ENCODE measurements at places on chromosomes 4 and X. TPM values are rescaled to one million over a fixed set of nuclear protein-coding genes. Genes with fewer than 3 reads are reported as not detected.
A peak's percentile ranks its signal among the peaks of the same experiment; 100 is the strongest.

- H3K27ac ChIP-seq: no peak overlapping the region
- no peaks in the 10 kb centered on the region for H3K27me3 ChIP-seq
- H3K4me3 ChIP-seq: no peak overlapping the region
Observed at GRCh38 chr4:82839624-82840023, 41.0 kb upstream of the SCD5 start.

DNA sequence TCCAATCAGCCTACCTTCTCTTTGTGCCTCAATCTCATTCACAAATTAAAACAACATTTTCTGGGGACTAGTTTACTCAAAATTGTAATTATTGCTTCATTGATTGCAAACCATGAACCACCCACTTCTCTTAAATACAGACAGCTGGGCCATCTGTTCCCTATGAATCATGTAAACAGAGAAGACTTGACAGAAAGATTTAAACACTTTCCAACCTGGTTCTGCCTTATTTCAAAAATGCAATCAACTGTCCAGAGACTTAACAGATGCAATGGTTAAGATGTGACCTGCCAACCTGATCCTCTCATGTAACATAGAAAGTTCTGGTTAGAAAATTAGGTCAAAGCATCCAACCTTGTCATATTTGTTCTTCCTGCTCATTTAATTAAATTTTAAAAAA lies 20.8 kb upstream of the SERTM2 start:
- no peak overlapping the region for H3K27ac ChIP-seq
- H3K4me3 ChIP-seq: no peak overlapping the region
- DNase-seq: no peak
- no peaks in the 10 kb centered on the region for H3K4me1 ChIP-seq

DNA sequence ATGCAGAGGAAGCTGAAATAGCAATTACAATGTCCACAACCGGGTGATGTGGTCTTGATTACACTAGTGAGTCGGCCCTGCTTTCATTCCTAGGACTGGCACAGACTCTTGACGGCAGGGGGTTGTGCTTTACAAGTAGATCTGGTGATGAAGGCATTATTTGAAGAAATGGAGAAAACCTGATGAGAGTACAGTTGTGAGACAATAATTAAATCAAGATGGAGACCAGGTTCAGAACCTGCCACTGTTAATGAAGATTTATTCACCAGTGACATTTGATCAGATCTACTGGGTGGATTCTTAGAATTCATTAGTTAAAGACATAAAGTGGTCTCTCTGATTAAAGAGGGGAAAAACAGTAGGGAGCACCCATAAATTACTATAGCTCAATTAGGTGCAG lies 747.2 kb downstream of the STPG2 start:
- no peaks in the 10 kb centered on the region for H3K4me1 ChIP-seq
- H3K36me3 ChIP-seq: no peaks in the 10 kb centered on the region
- no peak for DNase-seq
- no peaks in the 10 kb centered on the region for H3K27me3 ChIP-seq
- no peak overlapping the region for H3K4me3 ChIP-seq
- no peak overlapping the region for H3K27ac ChIP-seq

DNA sequence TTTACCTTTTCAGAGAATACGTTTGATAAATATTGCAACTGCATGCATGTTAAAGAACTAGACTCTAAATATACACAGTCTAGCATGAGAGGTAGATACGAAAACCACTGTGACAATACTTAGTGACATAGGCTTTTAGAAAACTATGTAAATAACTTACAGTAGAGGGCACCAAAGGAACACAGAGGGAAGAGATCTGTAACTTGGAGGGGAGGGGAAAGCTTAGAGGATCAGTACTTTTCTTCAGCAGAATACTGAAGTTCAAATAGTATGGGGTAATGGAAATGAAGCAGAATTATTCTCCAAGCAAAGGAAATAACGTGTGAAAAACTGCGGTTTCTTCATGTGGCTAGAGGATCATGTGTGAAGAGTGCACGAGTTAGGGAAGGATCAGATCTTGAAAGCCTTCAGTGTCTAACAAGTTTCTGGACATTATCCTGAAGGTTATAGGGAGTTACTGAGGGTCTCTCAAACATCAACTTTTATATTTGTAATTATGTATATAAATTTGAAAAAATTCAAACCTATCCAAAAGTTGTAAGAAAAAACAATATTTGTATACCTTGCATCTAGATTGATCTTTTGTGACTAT lies 264.3 kb downstream of the NPFFR2 start:
- no peak for DNase-seq
- H3K4me1 ChIP-seq: no peaks in the 10 kb centered on the region
- H3K4me3 ChIP-seq: no peak overlapping the region
- peaks cover 16% of the 10 kb centered on the region for H3K27me3 ChIP-seq
- no peaks in the 10 kb centered on the region for H3K36me3 ChIP-seq

DNA sequence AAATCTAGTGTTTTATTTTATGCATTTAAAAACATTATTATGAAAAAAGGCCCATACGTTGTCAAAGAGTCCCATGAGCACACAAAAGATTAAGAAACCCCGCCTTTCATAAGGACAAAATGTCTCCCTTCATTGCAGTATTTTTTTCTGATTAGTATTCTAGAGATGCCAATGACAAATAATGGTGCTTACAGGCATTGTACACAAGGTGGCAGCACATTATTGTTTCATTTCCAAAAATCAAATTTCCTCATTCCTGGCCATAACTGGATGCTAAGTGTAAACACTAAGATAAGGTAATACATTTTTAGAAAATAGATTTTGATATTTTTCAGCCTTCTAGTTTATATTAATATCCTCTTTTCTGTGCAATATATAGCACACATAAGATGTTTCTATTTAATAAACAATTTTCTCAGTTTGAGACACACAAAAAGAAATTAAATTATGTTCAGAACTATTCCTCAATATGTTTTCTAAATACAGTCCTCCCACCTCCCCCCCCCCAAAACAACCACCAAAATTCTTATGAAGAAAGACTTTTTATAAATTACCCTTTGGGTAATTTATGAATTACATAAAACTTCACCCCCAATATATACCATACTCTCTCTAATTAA lies 47.7 kb downstream of the TIGD2 start:
- no peak overlapping the region for H3K27ac ChIP-seq
- DNase-seq: no peak
- H3K27me3 ChIP-seq: peaks cover 4% of the 10 kb centered on the region

DNA sequence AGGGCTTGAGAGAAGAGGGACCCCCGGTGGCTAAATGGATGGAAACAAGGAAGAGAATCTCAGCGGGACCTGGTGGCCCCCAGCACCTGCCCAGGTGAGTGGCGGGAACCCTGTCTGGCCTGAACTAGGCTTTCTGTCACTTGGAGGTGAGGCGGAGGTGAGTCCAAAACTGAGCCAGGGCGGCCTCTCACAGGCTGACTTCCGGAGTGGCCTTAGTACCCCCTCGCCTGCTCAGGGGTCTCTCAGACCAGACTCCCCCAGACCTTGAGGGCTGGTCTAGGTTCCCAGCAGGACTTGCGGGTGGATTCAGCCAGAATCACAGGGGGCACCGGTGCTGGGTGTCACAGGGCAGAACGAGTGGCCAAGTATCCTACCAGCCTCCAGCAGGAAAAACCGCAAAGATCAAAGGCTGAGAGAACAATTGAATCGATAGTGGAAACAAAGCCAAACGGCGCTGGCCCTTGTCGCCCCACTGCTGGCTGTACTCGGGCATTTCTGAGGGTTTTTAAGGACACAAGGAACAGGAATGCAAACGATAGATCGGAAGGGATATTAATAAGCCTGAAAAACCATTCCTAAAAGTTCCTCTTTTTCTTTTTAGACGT lies 67.8 kb downstream of the WFS1 start:
- H3K4me1 ChIP-seq: peaks cover 15% of the 10 kb centered on the region
- H3K36me3 ChIP-seq: peaks cover 4% of the 10 kb centered on the region
- no peak overlapping the region for H3K27ac ChIP-seq
- H3K4me3 ChIP-seq: no peak overlapping the region
- no peak for DNase-seq

DNA sequence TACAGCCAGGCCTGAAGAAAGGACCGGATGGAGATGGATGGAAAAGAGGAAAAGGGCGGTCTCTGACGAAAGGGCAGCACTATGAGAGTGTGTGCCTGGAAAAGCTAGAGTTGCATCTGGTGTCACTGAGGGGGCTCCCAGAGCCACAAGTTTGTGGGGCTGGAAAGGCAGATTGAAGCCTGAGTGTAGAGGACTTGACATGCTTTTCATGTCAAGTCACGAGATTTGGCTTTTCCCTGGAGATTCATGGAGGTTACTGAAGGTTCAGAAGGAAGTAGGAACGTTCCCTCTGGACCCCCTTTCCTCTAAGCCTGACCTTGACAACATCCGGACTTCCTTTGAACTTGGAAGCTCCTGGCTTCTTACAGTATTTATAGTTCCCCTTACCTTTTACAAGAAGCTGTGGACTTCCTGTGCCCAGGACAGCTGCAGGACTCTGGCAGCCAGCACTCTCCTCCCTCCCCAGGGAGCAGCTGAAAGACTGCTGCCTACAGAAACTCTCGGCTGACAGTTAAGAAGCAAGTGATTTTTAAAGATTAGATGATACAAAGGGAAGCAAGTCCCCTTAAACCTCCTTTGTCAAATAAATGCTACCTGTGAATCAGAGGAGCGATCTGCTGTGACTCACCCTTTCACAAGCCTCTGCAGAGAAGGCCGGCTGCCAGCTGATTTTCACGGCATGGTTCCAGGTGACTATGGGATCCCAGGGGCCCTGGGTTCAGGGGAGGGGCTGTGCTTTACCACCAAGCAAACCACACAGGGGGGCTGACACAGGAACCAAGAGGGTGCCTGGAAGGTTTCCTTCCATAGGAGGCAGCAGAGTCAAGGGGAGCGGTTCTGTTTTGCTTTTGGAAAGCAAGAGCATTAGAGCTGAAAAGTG lies 72.9 kb upstream of the STIM2 start:
- no peaks in the 10 kb centered on the region for H3K27me3 ChIP-seq
- peaks cover 3% of the 10 kb centered on the region for H3K36me3 ChIP-seq
- H3K27ac ChIP-seq: peak overlapping the region; percentile 56
- DNase-seq: no peak
- H3K4me3 ChIP-seq: no peak overlapping the region

GRCh38 chrX:129786210-129786651 lies 6.5 kb downstream of the SASH3 start:
- peak overlapping the region; percentile 90 for H3K27ac ChIP-seq
- H3K36me3 ChIP-seq: peaks cover 7% of the 10 kb centered on the region
- H3K4me3 ChIP-seq: peak overlapping the region; percentile 80

GRCh38 chr4:84938316-84938715 lies 28.2 kb downstream of the WDFY3 start:
- H3K4me3 ChIP-seq: no peak overlapping the region
- H3K36me3 ChIP-seq: no peaks in the 10 kb centered on the region
- no peaks in the 10 kb centered on the region for H3K4me1 ChIP-seq
- no peak for DNase-seq
- H3K27ac ChIP-seq: no peak overlapping the region
- H3K27me3 ChIP-seq: peaks cover 1% of the 10 kb centered on the region

MAGEA4 gene
- total RNA-seq: not detected

BEX1 gene
- not detected for total RNA-seq

FGF5 gene
- not detected for total RNA-seq

NKX6-1 gene
- total RNA-seq: not detected

All from naive thymus-derived CD8-positive, alpha-beta T cell (primary cell).